ENCODE measurements at places on chromosomes 5 and 9.

DNA sequence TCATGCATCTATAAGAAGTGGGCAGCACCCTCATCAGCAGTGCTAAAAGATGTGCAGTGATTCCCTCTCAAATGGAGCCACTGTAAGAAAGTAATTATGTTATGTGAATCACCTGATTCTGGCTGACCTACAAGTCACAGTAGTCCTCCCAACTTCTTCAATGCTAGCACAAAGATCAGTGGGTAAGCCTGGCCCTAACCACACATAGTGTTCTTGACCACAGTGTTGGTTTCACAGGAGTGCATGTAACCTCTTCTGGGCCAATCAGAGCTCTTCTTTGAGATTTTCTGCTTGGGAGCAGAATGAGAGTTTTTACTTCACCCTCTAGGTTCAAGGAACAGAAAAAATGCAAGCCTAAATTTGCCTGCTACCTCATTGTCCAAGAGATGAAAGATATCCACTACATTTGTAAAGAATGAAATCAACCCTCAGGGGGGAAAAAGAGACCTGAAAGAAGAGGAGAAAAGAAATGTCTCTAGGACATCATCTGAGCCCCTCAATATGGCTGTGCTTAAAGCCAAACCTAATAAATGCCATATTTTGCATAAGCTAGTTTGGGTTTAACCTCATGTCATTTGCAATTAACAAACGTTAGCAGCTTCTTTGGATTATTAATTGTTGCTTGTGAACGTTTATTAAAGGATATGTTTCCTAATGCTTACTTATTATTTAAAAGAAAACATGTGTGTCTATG, 65.3 kb upstream of the ADRB2 start:
- no peak for DNase-seq

DNA sequence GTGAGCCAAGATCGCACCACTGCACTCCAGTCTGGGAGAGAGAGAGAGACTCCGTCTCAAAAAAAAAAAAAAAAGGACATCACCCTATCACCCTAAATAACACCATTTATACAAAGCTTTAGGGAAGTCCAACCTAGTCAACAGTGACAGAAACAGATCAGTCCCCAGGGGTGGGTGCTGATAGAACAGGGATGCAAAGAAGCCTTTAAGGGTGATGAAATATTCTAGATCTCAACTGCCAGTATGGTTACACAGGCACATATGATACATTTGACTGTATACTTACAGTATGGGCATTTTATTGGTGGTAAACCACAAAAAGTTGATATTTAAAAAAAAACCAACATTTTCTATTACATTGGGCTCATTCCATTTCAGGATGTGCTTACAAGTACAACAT, 4.8 kb downstream of the RETREG1 start:
- DNase-seq, result no peak

GRCh38 chr9:133238272-133238850, 29.3 kb upstream of the OBP2B start:
- DNase-seq, result peak; percentile 48

DNA sequence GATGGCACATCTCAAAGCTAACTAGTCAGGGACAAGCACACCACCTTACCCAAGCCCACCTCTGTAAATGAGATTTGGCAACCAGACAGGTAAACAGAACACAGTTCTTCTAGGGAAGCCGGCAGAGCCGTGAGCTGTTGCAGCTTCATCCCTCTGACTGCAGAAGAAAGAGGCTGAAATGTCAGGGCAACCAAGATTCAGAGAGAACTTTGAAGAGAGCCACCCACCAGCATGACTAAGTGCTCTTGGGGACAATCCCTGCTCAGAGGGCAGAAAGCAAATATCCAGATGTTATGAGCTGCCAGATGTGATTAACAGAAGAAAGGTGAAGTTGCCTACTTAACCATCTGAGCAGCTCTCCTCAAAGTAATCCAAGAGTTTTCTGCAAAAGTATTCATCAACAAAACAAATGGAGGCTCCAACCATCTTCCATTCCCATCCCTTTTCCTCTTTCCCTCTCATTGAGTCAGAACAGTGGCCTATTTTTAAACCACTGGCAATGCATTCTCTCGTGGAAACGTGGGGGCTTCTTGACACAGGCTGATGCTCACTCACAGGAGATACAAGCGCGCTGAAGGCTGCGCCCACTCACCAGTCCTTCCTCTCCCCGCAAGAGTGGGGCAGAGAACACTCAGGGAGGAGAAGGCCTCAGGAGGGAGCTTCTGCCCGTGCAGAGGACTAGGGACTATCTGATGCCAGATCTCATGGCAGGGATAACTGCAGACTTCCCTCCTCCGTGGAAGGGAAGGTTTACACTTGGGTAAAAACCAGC, 57.1 kb downstream of the SLIT3 start:
- DNase-seq, result no peak

GRCh38 chr9:86034863-86035734, 64.3 kb downstream of the GOLM1 start:
- peak; percentile 41 for DNase-seq

GRCh38 chr9:7668541-7668940, 131.0 kb downstream of the DMAC1 start:
- DNase-seq, result no peak
